Stimulated activated CD4-positive, alpha-beta T cell treated with anti-CD3 and anti-CD28 coated beads, Interleukin-15, amount 100 ng/mL, for 24 hours (primary cell): ENCODE measurements at places on chromosomes 5 and 9.

DNA sequence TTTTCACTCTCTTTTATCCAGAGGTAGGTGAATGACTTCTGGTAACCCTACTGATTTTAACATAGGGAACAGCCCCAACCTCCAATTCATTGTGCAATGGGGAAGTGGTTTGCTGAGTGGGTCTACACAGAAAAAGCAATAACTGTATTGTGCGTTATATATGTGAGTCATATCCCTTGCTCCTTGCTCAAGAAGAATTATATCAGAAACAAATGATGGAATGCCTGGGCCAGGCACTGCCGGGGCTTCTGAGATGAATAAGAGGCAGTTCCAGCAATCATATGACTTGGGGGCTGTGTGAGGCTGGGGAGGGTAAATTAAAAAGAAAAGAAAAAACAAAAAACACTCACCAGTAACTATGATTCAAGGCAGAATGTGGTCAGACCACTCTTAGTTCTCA, 79.2 kb upstream of the ABCA1 start:
- peak; percentile 29 for DNase-seq

DNA sequence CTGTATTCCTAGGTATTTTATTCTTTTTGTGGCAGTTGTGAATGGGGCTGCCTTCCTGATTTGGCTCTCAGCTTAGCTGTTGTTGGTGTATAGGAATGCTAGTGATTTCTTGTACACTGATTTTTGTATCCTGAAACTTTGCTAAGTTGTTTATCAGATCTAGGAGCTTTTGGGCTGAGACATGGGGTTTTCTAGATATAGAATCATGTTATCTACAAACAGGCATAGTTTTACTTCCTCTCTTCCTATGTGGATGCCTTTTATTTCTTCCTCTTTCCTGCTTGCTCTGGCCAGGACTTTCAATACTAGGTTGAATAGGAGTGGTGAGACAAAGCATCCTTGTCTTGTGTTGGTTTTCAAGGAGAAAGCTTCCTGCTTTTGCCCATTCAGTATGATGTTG, 129.9 kb downstream of the DMXL1 start:
- no peak for DNase-seq

DNA sequence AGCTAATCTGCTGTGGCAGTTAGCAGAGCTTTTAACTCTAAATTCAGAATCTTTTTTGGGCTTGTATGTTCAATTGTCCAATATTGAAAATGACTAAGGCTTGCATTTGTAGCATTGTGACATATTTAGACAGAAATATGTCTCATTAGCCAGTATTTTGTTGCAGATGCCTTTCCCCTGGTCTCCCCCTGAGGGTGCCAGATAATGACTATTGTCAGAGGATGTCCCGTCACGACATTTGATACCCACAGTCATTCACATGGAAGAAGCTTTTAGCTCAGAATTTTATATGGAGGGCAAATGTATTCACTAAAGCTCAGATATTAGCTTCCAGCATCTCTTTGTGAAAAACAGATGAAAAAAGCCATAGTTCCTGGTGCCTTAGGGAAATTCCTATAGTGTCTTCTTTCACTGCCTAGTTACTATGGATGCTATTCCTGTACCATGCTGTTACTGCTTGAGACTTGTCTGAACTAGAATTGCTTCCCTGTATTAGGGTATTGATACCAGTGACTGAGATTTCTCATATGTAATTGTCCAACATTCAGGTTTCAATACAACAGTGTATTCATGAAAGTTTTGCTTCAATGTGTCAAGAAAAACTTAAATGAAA, 96.2 kb downstream of the CCDC192 start:
- DNase-seq, result no peak

DNA sequence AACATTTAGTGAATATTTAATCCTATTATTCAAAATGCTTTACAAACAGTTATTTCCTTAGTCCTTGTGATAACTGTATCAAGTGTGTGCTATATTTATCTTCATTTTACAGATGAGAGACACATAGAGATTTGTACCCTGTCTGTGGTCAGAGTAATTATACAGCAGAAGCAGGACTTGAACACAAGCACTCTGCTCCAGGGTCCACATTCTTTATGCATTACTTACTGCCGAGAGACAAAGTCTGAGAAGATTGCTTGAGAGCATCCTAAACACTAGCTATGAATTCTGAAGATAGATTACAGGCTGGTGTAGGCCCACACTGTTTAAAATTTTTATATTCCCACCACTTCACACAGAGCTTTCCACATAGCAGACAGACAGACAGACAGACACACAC, 926.1 kb upstream of the DMAC1 start:
- no peak for DNase-seq

DNA sequence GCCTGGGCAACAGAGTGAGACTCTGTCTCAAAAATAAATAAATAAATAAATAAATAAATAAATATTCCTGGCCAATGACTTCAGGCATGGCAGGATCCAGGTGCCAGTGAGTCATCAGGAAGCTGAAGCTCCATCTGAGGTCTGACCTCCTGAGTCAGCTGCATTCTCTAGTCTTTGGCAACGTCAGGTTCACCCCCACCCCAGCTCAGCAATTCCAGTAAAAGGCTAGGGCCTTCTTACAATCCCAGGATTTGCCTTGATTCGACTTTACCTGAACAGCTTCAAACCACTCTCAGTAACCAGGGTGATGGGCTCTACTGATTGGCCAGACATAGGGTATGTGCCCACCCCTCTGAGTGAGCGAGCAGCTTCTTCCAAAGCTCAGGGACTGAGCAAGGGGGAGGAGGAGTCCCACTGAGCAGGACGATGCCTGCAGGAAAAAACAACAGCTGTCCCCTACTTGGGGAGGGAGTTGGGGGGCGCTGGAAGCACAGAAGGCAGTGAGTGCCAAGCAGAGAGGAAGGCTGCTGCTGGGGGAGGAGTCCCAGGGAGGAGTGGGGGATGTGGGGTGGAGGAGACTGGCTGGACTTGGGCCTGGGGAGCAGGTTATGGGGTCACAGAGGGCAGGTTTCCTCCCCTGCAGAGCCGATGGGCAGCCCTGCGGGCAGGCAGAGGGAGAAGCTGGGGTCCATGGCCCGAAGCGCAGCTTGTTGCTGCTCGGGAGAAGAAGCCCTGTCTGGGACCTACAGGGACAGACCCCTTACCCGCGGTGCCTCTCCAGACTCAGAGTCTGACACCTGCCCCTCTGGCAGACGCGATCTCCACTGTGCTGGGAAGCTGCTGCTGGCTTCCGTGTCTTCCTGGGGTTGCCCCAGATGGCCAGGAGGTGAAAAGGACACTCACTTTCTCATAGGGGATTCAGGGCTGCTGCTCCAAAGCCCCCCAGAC, 25.9 kb upstream of the UNC5A start:
- DNase-seq, result no peak

GRCh38 chr5:2186472-2187015, 303.8 kb upstream of the IRX4 start:
- no peak for DNase-seq

DNA sequence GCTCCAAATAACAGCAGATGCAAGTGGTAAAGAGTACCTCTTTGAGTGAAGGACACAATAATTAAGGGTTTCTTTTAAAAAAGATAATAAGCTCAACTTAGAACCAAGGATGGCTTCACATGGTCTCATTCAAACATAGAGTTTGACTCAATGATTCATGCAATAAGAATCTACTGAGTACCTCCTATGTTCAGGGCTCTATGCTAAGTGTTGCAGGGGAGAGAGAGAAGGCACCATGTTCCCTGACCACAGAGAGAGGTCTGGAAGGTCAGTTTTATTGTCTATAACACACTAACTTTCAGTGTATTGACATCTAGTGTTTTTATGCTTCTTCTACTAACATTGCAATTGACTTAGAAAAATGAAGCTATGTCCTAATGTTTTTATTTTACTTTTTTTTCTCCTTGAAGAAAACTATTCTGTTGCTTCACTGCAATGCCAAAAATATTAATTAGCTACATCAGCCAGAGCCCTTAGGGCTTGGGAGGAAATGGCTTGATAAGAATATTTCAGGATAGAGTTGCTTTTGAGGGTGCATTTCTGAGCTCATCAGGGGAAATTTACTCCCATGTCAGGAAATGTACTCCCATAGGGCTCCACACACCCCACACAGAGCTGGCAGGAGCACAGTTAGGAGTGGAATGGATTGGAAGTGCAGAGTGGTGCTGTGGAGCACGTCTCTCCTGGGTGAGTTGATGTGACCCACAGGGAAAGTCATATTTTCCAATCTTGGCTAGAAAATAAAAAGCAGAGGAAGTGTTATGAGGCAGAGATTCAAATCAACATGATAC, 106.6 kb downstream of the PDE8B start:
- DNase-seq, result no peak

GRCh38 chr9:83628540-83628939, 5.6 kb downstream of the IDNK start:
- no peak for DNase-seq

GRCh38 chr9:96501633-96502538, 51.9 kb downstream of the HABP4 start:
- no peak for DNase-seq

- DNase-seq, result no peak
These were observed 44.8 kb upstream of the TRIM36 start for GRCh38 chr5:115214541-115214940.

DNA sequence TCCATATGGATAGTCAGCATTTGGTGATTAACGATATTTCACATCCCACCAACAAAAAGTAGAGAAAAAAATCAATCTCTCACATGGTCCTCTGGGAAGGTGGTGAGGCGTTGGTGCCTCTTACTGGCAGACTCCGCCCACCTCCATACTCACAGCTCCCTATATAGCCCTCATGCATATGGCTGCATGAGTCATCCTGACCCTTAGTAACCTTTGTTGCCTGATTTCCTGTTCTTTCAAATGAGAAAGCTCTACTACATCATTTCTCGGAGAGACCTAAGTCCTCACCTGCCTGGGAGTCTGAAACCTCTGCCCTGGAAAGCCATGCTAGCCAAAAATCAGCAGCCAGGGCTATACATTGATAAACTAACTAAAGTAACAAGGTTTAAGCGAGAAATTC, 33.3 kb upstream of the ABCA1 start:
- peak; percentile 81 for DNase-seq

DNA sequence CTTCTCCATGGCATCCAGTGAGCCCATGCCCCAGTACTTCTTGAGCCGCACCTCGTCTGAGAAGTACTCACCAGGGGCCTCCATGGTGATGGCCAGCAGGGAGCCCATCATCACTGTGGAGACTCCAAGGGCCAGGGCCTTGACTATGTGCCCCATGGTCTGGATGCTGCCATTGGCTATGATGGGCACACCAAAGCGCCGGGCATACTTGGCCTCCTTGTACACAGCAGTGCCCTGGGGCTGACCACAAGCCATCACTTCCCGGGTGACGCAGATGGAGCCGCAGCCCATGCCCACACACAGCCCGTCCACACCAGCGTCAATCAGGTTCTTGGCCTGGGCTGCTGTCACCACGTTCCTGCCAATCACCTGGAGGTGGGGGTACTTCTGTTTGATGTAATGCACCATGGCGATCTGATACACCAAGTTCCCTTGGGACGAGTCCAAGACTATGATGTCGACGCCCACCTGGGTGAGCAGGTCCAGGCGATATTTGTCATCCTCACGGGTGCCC, 7.0 kb upstream of the DCAF12 start:
- no peak for DNase-seq

DNA sequence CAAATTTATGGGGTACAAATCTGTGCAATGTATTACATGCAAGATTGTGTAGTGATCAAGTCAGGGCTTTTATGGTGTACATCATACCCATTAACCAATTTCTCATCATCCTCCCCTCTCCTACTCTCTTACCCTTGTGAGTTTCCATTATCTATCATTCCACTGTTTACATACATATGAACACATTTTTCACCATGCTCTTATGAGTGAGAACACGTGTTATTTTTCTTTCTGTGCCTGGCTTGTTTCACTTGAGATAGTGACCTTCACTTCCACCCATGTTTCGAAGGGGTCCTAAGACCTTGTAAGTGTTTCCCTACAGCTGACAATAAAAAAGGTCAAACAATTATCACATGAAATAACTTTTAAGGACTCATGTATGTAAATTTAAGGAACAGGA, 281.7 kb upstream of the CD180 start:
- no peak for DNase-seq

GRCh38 chr5:97072696-97073095, 69.7 kb downstream of the LIX1 start:
- no peak for DNase-seq

GRCh38 chr9:98135938-98136337, 16.9 kb upstream of the TRIM14 start:
- no peak for DNase-seq

GRCh38 chr9:84323858-84324257, 16.7 kb downstream of the SLC28A3 start:
- DNase-seq, result no peak

DNA sequence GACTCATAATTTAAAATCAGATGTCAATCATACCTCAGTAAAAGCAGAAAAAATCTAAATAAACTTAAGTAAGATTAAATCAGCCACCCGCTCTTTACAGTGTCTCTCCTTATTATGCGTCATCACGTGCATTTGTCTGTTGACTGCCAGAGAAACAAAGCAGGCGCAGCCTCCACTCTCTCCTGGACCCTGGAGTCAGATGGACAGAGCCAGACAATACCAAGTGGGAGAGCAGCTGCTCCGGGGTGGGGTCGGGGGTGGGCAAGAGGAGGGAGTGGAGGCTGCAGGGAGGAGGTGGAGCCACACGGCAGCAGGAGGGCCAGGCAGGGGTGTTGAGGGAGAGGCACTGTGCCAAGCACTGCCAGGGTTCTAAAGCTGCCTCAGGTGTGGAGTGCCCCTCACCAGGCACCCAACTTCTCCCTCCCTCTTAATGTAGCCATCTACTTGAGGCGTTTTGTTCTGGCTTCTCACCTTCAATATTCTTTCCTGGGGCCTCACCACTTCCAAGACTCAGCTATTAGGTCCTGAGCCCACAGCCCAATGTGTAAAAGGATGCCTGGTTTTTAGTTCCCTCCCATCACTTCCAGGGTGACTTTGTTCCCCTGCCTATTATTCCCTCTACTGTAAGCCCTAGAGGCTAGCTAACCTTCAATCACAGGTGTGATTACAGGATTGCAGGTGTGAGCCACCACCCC, 96.3 kb downstream of the GLDC start:
- no peak for DNase-seq

GRCh38 chr5:59287884-59288283, 605.6 kb downstream of the PDE4D start:
- DNase-seq, result no peak

- DNase-seq, result no peak
These were observed 108.1 kb upstream of the PRRC1 start for GRCh38 chr5:127409246-127409917.

DNA sequence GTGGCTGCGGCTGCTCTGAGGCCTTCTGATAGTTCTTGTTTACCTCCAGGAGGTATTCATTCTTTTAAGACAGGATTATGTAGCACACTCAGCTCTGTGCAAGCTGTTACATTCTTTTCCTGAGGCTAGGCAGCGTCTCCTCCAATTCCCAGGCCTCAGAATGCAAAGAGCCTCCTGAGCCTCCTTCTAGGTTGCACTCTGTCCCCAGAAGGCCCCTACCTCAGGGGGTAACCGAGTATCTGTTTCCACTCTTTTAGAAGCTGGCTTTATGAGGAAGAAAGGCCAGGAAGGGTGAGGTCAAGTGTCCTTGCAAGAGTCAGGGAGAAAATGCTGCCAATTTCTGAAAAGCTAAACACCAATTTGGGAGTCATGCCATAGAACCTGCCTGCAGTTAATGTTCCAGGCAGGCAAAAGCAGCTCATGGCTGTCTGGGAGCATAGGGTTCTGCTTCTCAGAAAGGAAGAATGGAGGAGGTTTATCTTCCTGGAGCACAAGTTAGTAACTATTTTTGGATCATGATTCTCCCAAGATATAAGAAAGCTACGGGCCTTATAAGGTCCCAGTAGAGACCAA, 178.9 kb downstream of the SEMA6A start:
- no peak for DNase-seq

GRCh38 chr5:177598477-177598876, 1.5 kb upstream of the B4GALT7 start:
- DNase-seq, result no peak
